ENCODE measurements at places on chromosomes 7 and 10.

GRCh38 chr7:141014125-141014523 lies 628 bp downstream of the MRPS33 start:
- DNase-seq: no peak

DNA sequence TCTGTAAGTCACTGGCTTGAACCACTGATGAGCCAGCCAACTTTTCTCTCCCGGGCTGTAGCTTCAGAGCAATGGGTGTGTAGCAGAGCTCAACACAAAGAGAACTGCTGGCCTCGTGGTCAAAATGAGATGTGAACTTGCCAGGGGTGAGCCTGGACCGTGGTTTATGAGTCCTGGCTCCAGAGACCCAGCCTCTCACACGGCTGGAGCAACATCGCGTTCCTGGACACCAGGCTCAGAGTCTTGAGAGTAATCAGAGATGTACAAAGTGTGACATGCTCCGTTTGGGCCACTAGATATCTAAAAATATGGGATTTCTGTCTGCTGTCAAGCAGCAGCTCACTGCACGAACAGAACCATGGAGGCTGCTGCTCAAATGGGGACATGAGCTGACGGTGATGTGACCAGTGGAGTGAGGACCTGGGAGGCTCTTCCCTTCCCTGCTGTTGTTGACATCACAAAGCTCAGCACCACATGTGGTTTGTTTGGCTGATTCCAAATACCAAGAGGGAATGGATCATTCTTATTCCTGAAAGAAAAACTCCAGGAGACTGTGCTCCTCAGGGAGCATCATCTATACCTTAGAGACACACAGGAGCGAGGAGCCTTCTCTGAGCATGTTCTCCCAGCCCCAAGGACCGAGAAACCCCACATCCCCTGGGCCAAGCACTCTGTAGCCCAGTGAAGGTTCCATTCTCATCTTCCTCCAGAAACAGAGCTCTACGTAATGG lies 9.2 kb upstream of the SVIL start:
- DNase-seq: no peak

GRCh38 chr7:155752756-155753445 lies 59.4 kb downstream of the SHH start:
- no peak for DNase-seq

- no peak for DNase-seq
These were observed 108.9 kb downstream of the NKX6-2 start for GRCh38 chr10:132677096-132677472.

DNA sequence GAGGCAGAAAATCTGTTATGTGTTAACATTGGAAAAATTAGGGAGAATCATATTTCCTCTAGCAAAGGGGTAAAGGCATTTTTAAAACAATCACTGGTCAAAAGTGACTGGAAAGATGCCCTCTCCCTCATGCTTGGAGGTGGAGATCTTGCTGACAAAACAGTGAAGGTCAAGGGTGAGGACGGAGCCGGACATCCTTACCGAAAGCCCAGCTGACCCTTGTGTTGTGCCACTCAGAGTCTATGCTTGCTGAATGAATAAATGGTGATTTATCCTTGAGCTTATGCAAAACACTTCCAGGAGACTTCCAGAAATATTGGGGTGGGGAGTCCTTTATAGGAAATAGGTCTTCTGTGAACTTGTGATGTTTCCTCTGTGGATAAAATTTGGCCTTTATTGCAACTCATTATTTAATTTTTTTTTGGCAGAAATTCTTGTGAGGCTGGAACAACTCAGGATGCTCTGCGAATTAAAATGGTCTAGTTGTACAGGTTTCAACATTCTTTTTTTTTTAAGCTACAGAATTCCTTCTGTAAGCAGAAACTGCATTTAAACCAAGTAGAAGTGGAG lies 28.3 kb upstream of the ELMO1 start:
- no peak for DNase-seq

DNA sequence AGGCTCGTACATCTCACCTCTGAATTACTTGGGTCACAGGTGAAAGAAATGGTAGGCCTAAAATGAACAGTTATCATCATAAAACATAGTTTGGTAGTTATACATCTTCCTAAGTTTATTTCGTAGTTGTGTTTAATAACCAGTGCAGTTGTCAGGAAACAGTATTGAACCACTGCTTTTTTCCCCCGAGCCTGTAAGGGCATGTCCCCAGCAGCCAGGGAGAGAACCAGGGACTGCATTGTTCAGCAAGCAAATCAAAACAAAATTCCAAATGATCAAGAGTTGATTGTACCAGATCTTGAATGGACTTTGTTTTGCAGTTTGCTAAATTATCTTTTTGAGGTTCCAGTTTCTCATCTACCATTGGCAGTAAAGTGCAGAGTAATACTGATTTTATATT lies 2.4 kb downstream of the EIF4H start:
- no peak for DNase-seq

DNA sequence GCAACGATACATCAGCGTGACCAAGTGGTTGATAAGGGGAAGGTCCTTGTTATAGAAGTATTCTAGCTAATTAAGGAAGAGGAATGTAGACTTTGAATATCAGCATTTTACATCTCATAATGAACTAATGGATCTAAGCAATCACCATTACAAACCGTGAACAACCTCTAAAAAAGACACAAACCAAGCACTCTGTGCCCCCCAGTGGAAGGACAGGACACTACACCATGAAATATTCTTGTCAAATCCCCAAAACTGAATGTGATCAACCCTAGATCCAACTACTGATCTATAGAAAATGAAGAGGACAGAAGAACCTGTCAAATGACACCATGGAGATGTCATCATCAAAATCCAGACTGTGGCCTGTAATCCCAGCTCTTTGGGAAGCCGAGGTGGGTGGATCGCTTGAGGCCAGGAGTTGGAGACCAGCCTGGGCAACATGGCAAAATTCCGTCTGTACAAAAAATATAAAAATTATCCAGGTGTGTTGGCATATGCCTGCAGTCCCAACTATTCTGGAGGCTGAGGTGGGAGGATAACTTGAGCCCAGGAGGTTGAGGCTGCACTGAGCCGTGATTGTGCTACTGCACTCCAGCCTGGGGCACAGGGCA lies 111.3 kb upstream of the CARD11 start:
- peak; percentile 26 for DNase-seq

DNA sequence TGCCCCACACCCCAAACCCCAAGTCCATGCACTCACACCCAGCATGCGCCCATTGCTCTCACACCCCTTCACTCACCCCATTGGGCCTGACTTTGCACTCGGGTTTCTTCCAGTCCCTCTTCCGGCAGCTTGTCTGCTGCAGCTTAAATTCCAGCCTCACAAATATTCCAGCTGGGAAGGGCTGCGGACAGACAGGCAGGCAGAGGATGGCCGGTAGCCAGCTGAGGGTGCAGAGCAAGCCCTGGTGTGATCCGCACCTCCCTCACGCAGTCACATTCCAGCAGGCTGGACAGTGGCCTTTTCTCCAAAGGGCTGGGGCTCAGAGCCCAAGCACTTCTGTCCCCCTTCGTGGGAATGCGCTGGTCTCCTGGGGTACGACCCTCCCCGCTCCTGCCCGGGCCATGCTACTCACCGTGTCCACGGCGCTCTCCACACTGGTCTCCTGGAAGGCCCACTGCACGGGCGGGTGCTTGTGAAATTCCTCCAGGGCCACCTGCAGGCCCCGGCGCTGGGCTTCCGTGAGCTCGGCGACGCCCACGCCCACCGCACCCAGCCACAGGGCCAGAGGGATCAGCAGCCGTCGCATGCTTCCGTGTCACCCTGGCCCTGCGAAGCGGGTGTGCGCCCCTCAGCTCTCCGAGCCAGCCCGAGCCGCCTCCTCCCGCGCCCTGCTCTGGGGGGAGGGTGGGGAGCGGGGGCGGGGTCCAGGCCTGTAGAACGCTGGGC lies 1.2 kb downstream of the RARRES2 start:
- no peak for DNase-seq

DNA sequence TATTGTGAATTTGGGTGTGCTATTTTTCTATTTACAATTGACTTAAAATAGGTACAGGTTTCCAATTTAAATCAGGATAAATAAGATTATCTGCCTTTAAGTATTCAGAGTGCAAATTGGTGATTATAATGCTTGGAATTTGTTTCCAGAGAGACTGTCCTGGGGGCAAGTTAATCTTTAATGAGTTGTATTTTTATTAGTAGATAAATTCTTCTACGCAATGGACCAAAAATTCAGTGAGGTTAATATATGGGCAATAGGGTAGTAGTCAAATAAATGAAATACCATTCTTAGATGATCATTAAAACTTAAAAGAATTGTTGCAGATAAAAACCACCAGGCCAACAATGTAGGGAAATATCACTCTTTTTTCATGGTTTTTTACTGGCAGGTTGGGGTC lies 3.4 kb downstream of the BICC1 start:
- no peak for DNase-seq

DNA sequence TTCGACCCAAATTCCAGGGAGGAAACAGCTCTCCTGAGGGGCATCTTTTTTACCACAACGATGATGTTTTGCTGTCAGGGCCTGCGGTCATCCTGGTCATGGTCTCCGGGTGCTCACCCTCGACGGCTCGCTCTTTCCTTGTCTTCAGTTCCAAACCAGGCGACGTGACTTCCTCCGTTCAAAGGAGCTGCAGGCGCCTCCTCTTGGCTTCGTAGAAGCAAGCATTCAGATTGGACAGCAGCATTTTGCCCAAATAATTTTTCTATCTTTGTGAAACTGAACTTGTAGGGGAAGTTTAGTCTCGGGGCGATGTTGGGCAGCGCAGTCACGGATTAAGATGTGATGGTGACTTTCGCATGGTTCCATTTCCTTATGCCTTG lies 208.9 kb downstream of the DNAJB6 start:
- no peak for DNase-seq

DNA sequence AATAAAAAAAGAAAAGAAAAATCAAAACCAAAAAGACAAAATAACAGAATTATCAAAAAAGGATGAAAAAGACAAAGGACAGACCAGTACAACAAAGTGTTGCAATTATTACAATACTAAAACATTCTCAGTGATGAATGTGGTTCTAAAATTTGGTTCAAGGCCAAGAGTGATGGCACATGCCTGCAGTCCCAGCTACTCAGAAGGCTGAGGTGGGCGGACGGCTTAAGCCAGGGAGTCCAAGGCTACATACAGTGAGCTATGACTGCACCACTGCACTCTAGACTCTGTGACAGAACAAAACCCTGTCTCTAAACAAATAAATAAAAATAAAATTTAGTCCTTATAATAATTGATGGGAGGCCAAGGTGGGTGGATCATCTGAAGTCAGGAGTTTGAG lies 14.5 kb downstream of the BAZ1B start:
- DNase-seq: no peak

- no peak for DNase-seq
These were observed 105.7 kb downstream of the FOXL3 start for GRCh38 chr7:395643-396042.

- no peak for DNase-seq
These were observed 17.8 kb downstream of the LRRC27 start for GRCh38 chr10:132349766-132350165.

GRCh38 chr10:3807928-3808496 lies 23.0 kb upstream of the KLF6 start:
- DNase-seq: no peak

DNA sequence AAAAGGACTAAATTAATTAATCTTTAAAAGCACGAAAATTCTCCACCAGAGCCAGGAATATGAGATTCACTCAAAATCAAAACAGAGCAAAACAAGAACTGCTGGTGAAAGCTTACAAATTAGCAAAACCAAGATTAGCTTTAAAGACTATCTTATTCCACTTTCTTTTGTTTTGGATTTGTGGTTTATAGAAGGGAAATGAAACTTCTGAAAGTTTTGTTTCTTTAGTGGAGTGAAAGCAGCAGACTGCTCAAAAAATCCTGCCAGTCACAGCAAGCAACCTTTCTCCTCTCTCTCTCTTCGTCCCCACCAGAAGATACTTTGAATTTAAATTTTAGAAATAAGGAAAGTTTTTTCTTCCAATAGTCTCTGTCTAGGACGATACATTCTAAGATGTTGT lies 7.8 kb downstream of the ACTA2 start:
- DNase-seq: no peak

DNA sequence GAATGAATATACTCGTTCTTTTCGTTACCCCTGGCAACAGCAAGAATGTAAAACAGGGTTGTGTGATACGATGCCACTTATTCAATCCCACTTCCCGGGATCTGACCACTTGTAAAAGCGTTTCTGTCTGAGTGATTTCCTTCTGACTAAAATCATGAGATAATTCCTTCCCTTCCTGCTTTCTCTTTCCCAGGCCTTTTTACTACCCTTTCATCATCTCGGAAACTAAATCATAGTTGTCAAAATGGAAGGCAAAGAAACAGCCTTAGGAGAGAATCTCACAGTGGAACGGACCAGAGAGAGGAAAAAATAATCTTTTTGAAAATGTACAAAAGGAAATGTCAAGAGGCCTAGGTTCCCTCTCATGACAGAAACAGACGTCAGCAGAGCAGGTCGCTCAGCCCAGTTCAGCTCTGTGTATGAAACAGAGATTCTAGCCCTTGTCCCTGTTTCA lies 29.8 kb downstream of the DIP2C start:
- no peak for DNase-seq

DNA sequence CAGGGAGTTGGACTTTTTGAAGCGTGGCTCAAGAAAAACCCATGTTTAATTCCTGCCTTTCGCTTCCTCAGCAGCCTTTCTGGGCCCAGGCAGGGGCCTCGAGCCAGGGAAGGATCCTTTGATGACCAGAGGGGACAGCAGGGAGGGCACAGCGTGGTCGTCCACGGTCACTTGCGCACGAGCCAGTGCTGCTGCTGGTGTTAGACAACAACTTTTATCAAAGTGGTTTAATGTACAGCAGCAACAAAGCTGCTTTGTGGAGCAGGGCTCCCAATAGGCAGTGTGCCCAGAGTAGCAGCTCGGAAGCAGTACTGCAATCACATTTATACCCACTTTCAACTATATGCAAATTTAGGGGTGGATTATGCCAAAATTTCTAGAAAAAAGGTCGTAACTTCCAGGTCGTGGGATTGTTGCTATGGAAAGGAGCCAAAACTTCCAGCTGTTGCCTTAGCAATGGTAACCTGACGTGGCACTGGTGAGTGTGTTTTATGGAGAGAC lies 6.1 kb downstream of the GIMAP1 start:
- DNase-seq: no peak

GRCh38 chr10:60942134-60942787 lies 1.7 kb downstream of the RHOBTB1 start:
- DNase-seq: no peak

DNA sequence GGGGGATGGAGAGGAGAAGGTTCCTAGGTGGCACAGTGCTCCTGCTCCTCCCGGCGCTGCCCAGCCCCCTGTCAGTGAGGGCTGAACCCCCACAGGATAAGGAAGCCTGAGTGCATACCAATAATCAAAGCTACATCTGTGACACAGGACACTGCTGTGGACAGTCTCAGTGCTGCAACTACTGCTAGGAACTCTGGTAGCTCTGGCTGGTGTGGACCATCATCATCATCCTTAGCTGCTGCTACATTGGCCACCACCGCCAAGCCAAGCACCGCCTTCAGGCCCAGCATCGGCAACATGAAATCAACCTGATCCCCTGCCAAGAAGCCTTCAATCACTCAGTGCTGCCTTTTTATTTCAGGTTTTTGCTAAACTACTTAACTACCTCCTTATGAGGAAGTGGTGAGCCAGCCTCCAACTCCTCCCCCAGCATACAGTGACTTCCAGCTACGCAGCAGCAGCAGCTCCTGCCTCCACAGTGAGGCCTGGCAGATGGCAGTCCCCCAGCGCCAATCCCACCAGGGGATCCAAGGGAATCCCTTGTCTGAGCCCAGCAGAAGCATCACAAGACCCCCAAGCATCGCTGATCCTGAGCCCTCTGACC lies 32.1 kb upstream of the SLC26A4 start:
- no peak for DNase-seq

GRCh38 chr7:35029311-35029710 lies 8.0 kb downstream of the DPY19L1 start:
- no peak for DNase-seq

- no peak for DNase-seq
These were observed 84.3 kb upstream of the GRB10 start for GRCh38 chr7:50867034-50867356.

GRCh38 chr10:20598590-20598989 lies 298.5 kb downstream of the NEBL start:
- DNase-seq: no peak

Data from stimulated activated CD8-positive, alpha-beta memory T cell treated with anti-CD3 and anti-CD28 coated beads, Interleukin-7, amount 100 ng/mL, for 24 hours (primary cell).